NCI-H460 (cell line): ENCODE measurements at places on chromosomes 4 and X.

DNA sequence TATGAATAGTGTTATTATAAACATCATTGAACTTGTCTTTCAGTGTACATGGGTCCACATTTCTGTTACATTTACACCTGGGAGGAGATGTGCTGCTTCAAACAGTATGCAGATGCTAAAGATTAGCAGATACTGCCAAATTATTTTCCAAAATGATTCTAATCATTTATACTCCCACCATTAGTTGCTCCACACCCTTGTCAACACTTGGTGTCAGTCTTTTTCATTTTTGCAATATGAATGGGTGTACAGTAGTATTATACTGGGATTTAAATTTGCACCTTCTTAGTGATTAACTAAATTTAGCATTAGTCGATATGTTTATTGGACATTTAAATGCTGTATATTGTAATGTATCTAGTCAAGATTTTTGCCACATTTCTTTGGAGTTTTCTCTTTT lies 131.6 kb upstream of the GRID2 start:
- no peak for DNase-seq

GRCh38 chrX:31420711-31421151 lies 348.9 kb upstream of the FTHL17 start:
- no peak for DNase-seq

DNA sequence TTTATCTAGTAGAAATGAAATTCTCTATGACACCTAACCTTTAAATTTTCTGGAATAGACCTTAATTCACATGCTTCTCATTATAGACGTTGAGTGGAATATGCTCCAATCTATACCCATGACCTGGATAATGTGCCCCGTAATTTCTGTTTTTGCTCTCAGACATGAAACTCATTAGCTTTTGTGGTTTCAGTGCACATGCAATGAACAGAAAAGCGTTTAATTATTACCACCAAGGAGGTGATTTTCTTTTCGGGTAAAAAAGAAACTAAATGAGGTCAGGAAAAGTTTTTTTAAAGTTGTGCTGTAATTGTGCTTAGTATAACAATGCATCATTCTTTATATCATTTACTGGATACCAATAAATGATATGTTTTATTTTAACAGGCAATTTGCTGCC lies 1703.9 kb upstream of the TENM3 start:
- DNase-seq = no peak

DNA sequence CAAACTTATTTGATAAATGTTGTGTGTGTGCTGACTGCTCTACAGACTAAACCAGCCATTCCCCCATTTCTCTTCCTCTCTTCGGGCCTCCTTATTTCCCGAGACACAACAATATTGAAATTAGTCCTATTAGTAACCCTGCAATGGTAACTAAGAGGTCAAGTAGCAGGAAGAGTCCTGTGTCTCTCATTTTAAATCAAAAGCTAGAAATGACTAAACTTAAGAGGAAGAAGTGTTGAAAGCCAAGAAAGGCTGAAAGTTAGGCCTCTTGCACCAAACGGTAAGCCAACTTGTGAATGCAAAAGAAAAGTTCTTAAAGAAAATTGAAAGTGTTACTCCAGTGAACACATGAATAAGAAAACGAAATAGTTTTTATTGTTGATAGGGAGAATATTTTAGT lies 357.8 kb upstream of the SLC7A11 start:
- no peak for DNase-seq

- DNase-seq = no peak
Observed at GRCh38 chr4:56665781-56666180, 15.3 kb downstream of the HOPX start.
